AG08395 (cell line): ENCODE measurements at places on chromosomes 4 and X.
A peak's percentile ranks its signal among the peaks of the same experiment; 100 is the strongest.

GRCh38 chr4:84799318-84799717 lies 167.2 kb downstream of the WDFY3 start:
- DNase-seq, result no peak

DNA sequence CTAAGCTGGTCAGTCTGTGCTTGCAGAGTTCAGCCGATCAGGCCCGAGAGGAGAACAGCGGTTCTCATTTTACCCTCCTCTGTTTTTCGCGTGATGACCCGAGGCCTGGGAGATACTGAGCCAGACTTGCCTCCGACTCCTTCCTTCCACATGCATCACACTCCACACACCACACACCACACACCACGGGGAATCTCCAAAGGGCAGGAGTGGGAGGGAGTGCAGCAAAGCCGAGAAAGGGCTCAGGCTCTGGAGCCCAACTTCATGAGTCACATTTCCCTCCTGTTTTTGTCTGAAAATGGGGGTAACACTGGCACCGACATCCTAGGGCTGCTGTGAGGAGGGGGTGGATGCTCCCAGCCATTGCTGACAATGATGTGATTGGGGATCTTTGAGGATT lies 38.9 kb downstream of the TKTL1 start:
- DNase-seq, result no peak

DNA sequence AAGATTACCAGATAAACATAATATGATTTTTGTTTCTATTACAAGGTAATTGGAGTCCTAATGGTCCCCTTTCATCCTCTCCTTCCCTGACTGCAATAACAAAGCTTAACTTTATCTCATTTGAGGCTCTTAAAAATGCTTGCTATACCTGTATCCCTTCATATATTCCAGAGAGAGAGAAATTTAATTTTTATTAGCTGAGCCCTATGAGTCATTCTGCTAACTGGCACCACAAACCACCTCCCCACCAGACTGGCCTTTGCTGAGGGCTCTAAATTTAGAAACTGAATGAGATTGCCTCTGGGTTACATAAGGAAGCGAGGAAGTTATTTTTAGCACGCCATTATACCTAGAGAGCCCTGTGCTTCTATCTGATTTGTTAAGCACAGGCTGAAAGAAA lies 27.4 kb downstream of the CBLL2 start:
- peak; percentile 53 for DNase-seq

DNA sequence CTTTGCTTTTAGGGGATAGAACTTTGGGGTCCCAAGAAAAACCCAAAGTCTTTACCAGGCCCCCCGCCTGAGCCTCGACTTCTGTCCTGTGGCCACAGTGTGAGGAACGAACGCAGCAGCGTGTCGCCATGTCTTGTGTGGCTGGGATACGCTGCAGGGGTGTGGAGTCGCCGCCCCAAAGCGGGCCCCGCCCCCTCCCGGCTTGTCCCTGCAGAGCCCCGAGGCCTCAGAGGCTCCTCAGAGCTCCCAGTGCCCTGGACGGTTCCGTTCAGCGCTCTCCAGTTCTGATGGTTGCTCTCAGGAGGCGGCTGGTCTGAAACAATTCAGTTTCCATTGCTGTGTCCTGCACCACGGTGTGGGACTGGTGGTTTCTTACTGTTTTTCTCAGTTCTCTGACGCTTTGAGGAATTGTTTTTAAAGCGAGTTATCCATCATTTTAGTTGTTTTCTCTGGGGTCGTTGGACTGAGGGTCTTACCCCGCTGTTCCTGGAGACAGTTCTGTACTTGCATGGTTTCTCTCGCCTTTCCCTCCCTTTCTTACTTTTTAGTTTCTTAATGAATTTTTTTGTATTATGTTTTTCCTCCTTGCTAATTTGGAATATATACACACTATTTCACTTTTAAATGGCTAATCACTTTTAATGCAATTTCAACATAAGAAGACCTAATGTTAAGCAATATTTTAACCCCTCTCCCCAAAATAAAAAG lies 1.6 kb upstream of the IDUA start:
- DNase-seq, result peak; percentile 84

DNA sequence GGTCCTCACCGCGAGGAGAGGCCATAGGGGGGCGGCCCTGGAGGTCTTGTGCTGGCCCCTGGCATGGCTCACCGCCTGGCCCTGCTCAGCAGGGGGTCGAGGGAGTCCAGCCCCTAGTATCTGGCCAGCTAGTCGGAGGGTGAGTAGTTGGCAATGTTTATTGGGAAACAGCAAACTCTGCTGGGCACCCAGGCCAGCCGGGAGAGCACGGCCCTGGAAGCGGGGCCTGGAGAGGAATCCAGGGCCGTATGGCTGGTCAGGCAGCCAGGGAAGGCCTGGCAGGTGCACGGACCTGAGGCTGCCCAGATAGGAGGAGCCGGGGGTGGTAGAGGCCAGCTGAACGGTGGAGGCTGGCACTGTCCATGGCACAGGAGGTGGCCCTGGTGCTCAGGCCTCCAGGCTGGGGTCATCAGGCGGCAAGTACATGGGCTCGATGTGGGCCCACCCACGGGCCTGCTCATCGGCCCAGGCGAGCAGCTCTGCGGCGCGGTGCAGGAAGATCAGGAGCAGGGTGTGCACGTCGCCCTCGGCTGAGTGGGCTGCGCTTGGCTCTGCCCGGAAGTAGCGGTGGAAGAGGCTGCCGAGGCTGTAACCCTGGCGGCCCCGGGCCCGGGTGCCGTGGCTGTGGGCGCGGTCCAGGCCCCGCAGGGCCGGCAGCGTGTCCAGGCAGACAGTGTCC lies 1.4 kb downstream of the TREX2 start:
- DNase-seq, result no peak

GRCh38 chr4:55951191-55951922 lies 2.6 kb downstream of the CEP135 start:
- DNase-seq, result no peak

DNA sequence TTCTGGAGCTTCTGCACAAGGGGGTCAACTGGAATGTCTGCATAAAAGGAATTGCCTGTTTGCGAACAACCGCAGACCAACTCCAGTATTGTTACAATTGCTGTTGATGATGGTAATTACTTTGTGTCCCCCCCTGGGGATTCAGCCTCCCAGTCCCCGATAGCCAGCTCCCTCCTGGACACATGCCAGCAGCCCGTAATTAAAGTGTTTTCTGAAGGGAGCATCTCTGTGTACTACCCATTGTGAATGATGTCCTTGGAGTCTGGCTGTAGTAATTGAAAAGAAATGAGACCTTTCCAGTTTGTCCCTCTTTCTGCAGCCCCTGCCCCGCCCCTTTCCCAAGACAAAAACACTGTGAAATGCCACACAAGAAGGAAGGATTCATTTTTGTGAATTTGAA lies 377.1 kb upstream of the LCORL start:
- DNase-seq, result no peak

- DNase-seq, result no peak
Measured at GRCh38 chr4:141497627-141498026, 138.8 kb upstream of the IL15 start.

GRCh38 chrX:17024886-17025285 lies 78.4 kb downstream of the REPS2 start:
- DNase-seq, result no peak

GRCh38 chr4:144967161-144967560 lies 130.8 kb downstream of the ANAPC10 start:
- no peak for DNase-seq

GRCh38 chr4:45568694-45569093 lies 555.2 kb downstream of the GABRG1 start:
- no peak for DNase-seq

DNA sequence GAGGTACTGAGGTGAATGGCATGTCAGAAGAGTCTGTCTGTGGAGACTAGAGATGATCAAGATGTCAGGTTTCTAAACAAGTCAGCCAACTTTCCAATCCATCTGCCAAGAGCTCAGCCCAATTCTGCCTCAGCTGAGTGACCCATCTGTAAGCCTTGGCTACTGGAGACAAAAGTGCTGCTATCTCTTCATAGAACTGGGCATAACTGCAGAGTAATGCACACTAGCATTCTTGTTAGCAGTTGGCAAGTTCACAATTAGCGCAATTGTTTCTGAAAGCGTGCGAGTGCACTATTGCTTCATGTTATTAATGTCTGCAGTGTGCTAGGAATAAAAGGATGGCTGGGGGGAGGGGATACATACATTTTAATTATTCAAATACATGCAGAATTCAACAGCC lies 32.9 kb upstream of the SH3D19 start:
- DNase-seq, result no peak

GRCh38 chrX:389021-389441 lies 2.3 kb upstream of the PPP2R3B start:
- no peak for DNase-seq

DNA sequence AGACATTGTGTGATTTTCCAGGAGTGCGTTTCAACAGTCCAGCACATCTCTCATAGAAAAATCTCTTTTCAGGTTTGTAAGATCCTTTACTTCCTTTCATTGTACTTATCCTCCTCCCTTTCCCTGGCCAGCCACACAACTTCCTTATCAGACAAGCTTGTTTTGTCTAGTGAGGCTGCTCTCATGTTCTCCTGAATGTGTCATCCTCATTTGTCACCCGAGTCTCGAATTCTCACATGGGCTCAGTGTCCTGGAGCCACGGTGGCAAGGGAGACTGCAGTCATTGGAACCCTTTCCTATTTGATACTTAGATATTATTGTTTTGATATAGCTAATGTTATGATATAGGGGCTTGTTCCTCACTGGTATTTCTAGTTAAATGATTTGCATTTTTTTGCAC lies 16.9 kb downstream of the SYNPO2 start:
- DNase-seq, result peak; percentile 17

GRCh38 chr4:155777971-155778735 lies 19.3 kb downstream of the GUCY1B1 start:
- peak; percentile 9 for DNase-seq

- no peak for DNase-seq
Measured at GRCh38 chr4:88814043-88814617, 116.5 kb upstream of the NAP1L5 start.

GRCh38 chr4:143358923-143359643 lies 22.4 kb downstream of the GAB1 start:
- DNase-seq, result peak; percentile 29

DNA sequence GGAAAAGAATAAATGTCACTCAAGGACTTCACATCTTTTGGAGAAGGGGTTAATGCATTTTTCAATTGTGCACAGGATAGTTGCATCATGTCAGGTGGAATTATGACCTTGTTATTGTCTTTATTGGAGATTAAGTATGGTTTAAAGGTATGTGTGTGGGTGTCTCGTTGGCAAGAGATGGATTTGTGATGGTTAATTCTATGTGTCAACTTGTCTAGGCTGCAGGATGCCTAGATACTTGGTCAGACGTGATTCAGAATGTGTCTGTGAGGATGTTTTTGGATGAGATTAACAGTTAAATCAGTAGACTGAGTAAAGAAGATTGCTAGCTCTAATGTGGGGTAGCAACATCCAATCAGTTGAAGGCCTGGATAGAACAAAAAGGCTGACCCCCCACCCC lies 42.2 kb upstream of the HSD17B10 start:
- no peak for DNase-seq

DNA sequence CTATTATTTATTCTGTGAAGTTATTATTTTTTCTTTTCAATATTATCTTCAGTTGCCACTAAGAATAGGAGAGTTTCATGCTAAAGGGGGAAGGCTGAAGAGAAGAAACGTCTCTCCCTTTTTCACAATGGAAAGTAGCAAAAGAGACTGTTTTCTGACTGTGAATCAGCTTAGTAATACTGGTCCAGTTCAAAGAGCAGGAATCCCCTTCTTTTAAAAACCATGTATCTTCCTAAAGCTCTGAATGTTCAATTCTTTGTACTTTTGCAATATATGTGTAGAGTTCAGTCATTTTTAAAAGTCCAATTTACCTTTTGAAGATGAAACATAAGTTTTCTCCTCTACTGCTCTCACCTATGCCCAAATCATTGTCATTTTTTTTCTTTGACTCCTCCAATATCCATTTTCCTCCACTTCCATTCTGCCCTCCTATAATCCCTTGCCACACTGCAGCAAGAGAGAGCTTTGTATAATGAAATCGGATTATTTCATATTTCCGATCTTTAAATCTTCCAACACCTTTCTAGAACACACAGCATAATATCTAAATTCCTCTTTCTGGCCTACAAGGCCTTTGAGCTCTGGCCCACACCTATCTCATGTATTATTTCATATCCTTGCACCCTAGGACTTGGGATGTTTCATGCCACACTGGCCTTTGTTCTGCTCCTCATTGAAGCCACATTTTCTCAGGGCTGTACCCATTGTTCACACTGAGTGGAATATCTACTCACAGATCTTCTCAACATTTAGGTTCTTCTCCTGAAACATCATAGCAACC lies 195.3 kb downstream of the CAMK2D start:
- no peak for DNase-seq

DNA sequence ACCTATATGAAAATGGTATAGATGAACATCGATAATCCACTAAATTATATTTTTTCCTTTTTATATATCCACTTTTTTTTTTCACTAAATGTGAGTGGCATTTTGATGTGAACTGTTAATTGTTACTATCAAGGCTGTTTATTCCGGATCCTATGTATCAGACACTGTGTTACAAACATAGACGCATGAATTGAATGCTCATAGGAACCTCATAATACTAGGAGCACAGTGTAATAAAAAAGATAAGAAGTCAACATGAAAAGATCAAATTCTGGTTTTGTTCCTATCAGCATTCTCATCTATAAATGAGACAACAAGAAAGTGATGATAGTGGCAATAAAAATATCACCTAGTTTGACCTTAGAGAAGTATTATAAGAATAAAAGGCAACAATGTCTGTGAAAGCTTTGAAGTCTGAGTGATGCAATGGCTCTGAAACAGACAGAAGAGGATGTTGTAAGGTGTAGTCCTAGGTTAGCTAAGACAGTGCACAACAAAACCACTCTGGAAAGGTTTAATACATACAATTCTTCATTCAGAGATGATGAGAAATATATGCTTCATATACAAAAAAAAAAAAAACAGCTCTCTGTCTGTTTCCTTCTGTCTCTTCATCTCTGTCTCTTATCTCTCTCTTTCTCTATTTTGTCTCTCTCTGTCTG lies 148.6 kb upstream of the NLGN4X start:
- DNase-seq, result no peak

- no peak for DNase-seq
Measured at GRCh38 chr4:145819853-145820181, 118.8 kb downstream of the ZNF827 start.

- DNase-seq, result no peak
Measured at GRCh38 chr4:86924811-86925210, 10.0 kb upstream of the AFF1 start.

- no peak for DNase-seq
Measured at GRCh38 chr4:102596532-102596931, 95.4 kb downstream of the NFKB1 start.

DNA sequence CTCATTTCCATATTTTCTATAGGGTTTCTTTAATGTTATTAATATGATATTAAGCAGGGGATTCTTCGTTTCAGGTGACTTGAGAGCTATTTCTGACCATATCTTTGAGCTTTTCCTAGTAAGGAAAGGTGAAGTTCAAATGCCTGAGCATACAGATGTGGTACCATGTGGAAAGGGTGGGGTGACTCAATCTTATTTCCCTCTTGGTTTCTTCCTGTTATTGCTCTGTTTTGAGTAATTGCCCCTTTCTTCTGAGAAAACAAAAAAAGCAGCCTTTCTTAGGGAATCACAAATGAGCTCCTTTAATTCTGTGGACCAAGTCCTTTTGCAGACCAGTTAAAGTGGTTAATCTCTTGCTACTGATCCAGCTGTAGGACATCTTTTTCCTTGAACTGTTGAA lies 41.0 kb upstream of the AGA start:
- DNase-seq, result no peak
